Activated T-helper 17 cell treated with anti-CD3 and anti-CD28 coated beads, Interleukin-2, amount 50 U/mL, for 72 hours (primary cell): ENCODE measurements at places on chromosomes 7 and 10.
A peak's percentile ranks its signal among the peaks of the same experiment; 100 is the strongest.

GRCh38 chr7:80588591-80588990, 49.9 kb upstream of the CD36 start:
- no peak for ATAC-seq

DNA sequence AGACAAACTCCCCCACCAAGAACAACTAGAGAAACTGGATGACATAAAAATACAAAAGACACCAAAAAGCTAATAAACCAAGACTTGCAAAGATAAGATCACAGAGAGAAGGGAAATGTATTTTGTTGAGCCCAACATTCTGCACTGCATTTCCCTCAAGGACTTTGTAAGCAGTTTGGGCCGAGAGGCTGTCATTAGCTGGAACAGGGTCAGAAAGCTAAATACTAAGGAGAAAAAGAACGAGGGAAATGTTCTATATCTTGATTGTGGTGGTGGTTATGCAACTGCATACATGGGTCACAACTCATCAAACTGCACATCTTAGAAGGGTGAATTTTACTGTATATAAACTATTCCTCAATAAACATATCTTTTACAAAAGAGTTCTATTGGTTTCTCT, 315.0 kb downstream of the IPMK start:
- ATAC-seq: no peak

GRCh38 chr7:139072796-139073195, 36.7 kb downstream of the ZC3HAV1 start:
- ATAC-seq: no peak

- peak; percentile 78 for ATAC-seq
These were observed 197.0 kb upstream of the PRSS58 start for GRCh38 chr7:142454862-142455261.

GRCh38 chr7:98341106-98341505, 59.6 kb downstream of the BRI3 start:
- ATAC-seq: no peak

DNA sequence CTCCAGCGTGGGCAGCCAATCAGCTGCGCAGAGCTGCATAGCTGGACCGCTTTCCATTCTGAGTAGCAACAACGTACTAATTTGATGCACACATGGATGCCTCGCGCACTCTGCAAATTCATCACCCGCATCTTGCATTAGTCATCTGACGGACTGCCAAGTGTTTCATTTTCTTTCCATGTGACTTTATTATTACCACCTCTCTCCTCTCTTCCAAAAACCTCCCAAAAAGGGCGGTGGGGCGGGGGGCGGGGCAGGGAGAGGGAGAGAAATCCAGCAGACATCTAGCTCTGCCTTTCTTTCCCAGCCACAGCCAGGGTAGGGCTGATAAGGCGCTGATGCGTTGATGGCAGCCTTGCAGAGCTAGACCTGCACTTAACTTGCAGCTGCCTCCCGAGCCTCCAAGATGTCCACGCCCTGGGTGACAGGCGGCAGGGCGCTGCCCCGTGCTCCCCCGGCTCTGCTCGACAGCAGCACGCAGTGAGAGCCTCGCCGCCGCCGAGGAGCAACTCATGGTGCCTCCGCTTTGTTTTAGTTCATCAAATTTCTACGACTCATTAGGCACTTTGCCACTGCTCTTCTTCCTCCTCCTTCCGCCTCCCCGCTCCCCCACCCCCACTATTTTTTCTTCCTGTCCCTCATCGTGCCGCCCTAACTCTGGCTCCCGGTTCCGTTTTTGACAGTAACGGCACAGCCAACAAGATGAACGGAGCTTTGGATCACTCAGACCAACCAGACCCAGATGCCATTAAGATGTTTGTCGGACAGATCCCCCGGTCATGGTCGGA, 147.3 kb downstream of the CELF2 start:
- peak; percentile 68 for ATAC-seq

DNA sequence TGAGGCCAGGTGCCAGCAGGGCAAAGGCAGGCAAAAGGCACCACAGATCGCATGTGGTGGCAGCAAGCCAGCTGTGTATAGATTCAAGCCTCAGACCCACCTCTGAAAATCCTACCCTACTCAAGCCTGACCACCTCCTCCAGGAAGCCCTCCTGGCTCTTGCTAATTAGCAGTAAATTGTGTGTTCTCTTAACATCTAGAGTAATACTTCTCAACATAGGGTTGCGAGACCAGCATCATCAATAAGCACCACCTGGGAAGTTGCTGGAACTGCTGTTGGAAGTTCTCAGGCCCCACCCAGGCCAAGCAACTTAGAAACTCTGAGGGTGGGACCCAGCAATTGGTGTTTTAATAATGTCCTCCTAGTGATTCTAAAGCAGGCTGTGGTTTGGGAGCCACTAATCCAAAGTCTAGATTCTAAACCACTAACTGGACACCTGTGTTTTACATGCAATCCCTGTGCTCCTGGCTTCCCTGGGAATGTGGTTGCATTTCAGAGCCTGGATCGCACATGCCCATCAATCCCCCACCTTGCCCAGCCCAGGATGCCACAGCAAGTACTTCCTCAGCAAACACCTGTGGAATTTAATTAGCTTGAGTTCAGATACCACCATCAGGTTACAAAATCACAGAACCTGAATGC, 46.2 kb downstream of the KCNMA1 start:
- no peak for ATAC-seq

GRCh38 chr10:34835908-34836508, 20.9 kb upstream of the PARD3 start:
- no peak for ATAC-seq

DNA sequence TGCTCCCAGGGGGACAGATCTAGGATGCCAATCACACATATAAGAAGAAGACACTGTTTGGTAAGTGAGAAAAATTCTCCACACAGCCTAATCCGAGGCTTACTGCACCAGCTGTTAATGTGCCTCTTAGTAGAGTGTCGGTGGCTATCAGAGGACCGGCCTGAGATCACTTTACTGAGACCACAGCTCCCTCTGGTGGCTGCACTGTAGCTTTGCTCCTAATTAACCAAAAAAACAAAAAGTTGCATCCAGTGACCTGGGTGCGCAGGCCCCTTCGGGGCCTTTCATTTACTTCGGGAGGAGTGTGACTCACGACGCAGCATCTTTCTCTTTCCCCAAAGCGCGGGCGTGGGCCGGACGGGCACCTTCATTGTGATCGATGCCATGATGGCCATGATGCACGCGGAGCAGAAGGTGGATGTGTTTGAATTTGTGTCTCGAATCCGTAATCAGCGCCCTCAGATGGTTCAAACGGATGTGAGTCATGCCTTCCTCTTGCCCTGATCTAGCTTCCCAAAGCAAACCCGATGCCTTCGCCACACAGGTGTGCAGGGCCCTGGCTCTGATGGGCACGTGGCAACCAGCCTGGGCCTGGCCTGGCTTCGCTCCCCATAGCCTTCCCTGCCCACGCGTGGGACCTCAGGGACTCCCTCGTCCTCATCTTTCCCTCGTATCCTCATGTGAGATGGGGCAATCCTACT, 56.7 kb downstream of the MKI67 start:
- peak; percentile 23 for ATAC-seq

DNA sequence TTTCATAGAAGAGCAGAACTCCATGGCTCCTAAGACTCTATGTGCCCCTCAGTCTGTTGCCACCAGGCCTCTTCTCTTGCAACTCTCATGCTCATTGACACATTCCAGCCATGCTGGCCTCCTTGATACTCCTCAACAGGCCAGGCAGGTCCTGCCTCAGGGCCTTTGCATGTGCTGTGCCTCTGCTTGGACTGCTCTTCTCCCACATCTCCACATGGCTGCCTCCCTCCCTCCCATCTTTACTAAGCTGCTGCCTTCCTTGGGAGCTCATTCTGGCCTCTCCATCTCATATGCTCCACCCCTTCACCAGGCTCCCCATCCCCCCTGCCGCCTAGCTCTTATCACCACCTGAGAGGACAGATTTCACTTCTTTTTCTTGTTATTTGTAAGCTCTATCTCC, 103.8 kb upstream of the GPR26 start:
- ATAC-seq: no peak

DNA sequence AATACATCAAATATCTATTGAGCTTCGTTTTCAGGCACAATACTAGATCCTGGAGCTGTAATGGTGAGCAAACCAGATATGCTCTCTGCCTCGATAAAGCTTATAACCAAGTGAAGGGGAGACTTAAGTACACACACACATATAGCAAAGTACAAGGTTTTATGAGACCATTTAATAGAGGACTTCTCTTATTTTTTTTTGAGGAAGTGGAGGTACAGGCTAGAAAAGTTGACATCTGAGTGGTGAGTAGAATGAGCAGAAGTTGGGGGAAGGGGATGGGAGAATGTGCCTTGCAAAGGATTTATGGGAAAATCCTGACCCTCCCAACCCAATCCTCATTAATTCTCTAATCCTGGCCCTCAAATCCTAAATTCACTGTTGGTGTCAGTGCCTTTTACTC, 7.7 kb downstream of the CCDC136 start:
- ATAC-seq: no peak

GRCh38 chr7:92557808-92558362, 29.3 kb downstream of the RBM48 start:
- no peak for ATAC-seq

GRCh38 chr10:83543691-83544462, 595.4 kb upstream of the GHITM start:
- ATAC-seq: no peak

GRCh38 chr10:24355056-24355688, 146.2 kb downstream of the KIAA1217 start:
- no peak for ATAC-seq

- no peak for ATAC-seq
These were observed 178.2 kb downstream of the COBL start for GRCh38 chr7:51138123-51139085.
